Iris pigment epithelial cell (primary cell): ENCODE measurements at places on chromosomes 11 and 22.

DNA sequence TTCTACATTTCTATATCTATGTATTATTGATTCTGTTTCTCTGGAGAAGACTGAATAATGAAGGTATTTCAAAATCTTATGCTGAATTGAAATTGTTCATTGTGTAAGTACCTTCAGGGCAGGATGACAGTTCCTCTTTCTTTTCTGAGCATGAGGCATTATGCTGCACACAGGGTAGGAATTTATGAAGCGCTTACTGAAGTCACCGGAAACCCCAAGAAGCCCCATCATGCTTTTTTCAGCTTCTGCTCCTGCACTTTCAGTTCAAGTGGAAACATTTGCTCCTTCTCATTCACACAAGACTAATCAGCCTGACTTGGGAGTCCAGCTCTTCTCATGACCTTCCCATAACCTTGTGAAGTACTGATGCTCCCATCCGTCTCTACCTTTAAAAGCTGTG lies 314.7 kb upstream of the SORL1-AS1 start:
- peak; percentile 16 for DNase-seq

GRCh38 chr11:62012451-62012831 lies 45.0 kb upstream of the FTH1 start:
- peak; percentile 74 for DNase-seq

- no peak for DNase-seq
These were observed 4.7 kb downstream of the HYOU1 start for GRCh38 chr11:119052163-119052814.

DNA sequence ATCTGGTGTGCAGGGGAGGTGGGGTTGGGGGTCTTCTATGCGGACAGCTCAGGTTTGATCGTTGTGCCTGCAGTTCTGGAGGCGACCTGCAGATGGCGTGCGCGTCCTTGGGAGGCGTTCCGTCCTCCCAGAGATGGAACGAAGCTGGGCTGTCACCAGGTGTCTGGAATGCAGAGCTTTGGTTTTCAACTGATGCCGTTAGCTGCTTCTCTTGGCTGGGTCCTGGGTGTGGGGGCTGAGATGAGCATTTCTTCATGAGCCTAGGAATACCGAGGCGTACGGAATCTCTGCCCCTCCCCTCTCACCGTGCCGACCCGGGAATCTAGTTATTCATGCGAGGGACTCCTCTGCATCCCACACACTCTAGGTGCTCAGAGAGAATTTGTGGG lies 98.6 kb downstream of the CEP164 start:
- DNase-seq = peak; percentile 33

DNA sequence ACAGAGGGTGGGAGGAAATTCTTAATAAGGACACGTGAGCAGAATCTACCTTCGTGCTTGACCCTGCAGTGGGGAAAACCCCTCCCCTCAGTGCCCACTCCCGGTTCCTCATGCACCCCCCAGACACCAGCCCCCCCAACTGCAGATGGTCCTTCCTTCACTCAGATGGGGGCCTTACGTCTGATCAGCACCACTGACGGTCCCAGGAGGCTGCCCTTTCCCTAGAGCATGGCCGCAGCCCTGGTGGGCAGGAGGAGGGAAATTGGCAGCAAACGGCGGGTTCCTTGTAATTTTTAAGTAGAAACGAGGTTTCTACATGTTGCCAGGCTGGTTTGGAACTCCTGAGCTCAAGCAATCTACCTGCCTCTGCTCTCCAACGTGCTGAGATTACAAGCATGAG lies 477.7 kb downstream of the TBC1D22A start:
- DNase-seq = no peak

GRCh38 chr11:86040919-86041850 lies 27.7 kb downstream of the PICALM start:
- DNase-seq = no peak

DNA sequence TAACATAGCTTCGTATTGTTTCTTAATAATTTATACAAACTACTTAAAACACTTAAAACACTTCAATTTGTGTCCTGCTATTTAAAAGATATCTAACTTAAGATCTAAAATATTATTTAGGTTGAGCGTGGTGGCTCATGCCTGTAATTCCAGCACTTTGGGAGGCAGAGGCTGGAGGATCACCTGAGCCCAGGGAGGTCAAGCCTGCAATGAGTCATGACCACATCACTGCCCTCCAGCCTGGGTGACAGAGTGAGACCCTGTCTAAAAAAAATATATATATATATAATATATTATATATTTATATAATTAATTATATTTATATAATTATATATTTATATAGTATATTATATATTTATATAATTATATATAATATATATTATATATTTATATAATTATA lies 4.2 kb upstream of the CTR9 start:
- no peak for DNase-seq
